ENCODE measurements at places on chromosomes 1 and 21.

DNA sequence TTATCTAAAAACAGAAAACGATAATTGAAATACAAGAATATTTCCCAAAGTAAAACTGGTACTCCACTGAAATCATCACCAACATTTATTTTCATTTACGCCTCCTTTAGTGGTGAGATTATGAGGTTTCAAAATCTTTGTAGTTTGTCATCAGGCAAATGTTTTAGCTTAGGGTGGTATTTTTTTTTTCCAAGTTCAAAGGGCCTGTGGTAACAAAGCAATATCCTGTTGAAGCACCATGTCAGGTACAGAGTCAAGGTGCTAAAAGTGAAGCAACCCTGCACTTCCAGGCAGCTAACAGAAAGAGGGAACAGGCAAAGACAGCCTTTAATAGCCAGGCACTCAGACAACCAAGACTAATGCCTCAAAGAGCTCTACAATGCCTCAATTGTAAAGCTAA lies 89.2 kb downstream of the JAK1 start:
- DNase-seq: no peak

DNA sequence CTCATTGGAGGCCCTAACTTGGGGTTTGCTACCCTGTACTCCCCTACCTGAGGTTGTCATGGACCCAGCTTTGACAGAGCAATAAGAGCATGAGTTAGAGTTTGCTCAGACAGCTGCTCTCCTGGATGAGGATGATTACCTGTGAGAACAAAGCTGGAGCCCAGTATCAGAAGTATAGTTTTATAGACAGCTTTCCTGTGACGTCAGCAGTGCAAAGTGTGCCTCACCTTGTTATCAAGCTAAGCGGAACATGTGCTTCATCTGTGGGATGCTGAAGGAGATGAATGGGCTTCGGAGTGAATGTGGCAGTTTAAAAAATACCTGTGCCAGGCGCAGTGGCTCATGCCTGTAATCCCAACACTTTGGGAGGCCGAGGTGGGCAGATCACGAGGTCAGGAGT lies 5.4 kb upstream of the WDR47 start:
- DNase-seq: no peak

GRCh38 chr1:1908506-1908791 lies 6.6 kb upstream of the CALML6 start:
- no peak for DNase-seq

- DNase-seq: no peak
Observed at GRCh38 chr1:173417563-173417962, 59.6 kb upstream of the PRDX6 start.

GRCh38 chr1:39528082-39528481 lies 36.6 kb downstream of the BMP8A start:
- DNase-seq: no peak

DNA sequence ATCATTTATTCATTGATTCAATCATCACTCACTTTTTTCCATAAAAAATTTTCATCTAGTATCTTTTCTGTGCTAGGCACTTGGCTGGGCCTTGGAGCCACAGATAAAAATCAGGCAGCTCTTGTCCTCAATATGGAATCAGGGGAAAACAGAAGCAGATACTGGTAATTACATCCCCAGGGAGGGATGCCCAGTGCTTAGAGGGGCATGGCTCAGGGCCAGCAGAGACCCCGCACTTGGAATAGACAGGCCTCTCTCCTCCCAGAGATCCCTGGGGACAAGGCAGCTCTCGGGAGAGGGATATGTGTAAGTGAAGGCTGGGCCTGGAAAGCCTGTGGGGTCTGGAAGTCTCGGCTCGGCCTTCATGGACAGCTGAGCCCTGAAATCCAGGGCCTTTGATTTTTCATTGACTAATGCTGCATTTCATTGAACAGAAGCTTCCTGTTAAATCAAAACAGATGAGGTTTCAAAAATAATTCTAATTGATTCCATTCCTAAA lies 180.4 kb downstream of the FOXD2 start:
- no peak for DNase-seq

DNA sequence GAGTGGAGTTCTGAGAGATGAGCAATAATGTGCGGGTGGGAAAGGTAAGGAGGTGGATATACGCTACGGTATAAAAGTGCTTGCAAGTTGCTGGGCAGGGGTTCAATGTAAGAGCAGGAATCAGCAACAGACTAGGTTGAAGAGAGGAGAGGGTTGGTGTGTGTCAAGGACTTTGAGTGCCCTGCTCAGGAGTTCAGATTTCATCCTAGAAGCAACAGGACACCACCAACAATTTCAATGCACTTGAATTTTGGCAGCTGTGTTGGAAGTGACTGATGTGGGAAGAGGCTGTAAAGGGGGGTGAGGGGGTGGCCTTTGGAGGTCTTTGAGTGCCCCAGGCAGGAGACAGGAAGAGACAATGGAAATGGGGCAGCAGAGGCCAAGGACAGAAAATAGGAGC lies 57.3 kb downstream of the RHOU start:
- DNase-seq: no peak

DNA sequence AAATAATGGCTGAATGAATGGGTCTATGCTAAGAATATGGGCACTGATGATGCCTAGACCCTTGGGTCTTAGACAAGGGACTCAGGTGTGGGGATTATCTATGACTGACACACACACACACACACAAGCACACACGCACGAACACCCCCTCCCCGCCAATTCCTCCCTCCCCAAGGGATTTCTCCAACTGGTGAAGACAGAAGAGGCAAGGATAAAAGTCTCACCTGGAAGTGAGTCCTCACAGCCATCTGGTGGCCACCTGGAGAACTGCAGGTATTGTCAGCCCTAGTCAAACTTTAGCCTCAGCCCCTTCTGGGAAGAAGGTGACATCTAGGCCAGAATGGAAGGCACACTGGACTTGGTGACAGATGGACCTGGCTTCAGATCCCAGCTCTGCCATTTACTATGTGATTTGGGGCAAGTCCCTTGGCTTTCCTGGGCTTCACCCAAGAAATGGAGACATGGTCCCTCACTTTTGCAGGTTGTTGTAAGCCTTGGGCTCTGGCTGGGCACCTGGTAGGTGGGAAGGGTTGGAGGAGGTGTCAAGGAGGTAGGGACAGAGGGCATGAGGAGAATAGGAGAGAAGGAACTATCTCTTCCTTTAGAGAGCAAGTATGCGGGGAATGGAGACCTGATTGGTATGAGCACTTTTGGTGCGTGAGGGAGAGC lies 4.0 kb upstream of the GPR3 start:
- DNase-seq: no peak

DNA sequence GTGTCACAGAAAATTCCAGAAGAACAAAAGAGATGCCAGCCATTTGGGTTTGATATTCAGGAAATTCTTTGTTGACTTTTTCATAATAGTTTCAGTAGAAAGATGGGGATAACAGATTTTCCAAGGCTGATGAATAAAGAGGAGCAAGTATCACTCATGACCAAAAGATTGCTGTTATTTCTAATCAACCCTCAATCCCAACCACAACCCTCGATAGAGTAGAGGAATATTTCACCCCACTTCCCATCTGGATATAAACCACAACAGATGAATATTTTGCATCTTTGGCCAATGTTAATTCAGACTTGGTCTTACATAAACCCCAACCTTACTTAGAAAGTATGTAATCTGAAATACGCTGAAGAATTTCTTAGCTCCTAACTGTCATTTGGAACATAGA lies 232.4 kb downstream of the SEC16B start:
- no peak for DNase-seq

- no peak for DNase-seq
Observed at GRCh38 chr21:37415939-37416338, 49.4 kb downstream of the DYRK1A start.

DNA sequence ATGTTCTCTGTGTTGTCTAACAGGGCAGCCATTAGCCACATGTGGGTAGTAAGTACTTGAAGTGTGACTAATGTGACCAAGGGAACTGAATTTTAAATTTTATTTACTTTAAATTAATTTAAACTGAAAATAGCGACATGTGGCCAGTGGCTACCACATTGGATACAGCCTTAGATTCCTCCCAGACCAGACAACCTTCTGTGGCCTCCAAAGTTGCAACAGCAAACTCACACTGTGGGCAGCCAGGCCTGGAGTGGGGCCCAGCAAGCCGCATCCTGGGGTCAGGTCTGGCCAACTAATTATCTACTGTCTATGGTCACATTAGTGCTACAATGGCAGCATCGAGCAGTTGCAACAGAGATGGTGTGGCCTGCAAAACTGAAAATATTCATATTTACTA lies 11.7 kb downstream of the EIF2D start:
- DNase-seq: no peak

DNA sequence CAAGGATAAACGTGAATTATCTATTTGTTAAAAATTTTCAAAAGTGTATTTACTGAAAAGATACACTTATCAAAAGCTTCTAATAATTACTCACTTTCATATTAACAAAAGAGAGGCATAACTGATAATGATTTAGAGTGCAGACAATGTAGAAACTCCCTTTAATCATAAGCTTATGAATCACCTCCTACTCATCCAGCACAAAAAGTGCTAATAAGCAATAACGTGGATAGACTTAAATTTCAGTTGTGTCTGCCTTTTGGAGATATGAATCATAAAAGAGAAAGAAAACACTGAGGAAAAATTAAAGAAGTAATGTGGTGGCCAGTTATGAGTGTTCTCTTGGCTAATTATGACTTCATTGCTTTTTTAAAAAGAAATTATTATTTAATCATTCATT lies 827.6 kb upstream of the B3GALT2 start:
- DNase-seq: no peak

DNA sequence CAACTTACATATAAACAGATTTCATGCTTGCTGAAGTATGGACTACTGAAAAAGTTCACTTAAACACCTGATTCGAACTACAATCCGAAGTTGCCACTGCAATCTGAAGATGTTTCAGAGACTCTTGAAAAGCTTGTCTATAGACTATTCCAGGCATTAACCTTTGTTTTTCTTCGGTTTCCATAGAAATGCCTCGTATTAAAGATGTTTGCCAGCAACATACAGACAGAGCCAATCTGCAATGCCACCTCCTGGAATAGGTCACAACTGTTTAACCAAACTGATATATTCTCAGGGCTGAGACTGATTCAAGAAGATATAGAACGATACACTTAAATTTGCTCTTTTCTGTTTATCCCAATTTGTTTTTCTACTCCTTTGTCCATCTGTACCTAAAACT lies 28.9 kb upstream of the DMRTB1 start:
- no peak for DNase-seq

DNA sequence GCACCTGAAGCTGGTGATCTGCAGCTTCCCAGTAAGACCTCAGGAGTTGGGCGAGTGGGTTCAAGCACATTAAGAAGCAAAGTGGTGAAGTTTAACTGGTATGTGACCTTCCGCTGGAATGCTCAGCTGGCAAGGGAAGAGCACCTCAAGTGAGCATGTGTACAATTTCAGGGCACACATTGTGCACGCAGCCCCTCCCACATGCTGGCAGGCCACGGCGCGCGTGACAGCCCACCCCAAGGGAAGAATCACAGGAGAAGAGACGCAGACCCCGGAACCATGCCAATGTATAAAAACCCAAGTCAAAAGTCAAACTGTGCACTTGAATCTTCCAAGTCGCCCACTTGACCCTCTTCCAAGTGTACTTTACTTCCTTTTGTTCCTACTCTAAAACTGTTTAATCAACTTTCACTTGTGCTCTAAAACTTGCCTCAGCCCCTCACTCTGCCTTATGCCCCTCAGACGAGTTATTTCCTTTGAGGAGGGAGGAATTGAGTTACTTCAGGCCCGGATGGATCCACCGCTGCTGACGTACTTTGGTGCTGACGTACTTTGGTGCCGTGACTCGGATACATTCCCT lies 20.0 kb downstream of the LRRC3 start:
- no peak for DNase-seq

- no peak for DNase-seq
Observed at GRCh38 chr1:117059334-117059677, 820 bp upstream of the TTF2 start.

DNA sequence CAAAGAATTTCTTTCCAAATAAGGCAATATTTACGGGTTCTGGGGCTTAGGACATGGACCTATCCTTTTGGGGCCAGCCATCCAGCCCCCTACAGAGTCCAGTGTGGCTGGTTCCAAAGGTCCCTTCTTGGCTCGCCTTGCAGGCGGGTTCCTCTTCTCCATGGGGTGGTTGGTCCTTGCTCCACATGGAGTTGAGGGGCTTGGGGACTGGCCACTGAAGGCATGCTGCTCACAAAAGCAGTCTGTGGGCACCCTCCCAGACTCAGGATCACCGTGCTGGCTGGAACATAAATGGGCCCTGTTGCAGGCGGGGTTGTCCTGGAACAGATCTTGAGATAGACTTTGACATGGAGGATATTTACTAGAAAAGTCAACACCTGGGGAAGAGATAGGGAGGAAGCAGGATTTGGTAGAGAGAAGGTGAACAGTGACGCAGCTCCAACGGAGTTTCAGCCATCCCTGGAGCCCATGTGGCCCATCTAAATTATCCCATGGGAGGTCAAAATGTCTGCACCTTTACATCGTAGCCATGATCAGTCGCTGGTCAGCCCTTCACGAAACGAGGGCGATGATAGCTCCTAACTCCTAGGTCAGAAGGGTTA lies 39.1 kb upstream of the LRP8 start:
- DNase-seq: no peak

- no peak for DNase-seq
Observed at GRCh38 chr1:201059401-201059800, 35.9 kb upstream of the KIF21B start.

DNA sequence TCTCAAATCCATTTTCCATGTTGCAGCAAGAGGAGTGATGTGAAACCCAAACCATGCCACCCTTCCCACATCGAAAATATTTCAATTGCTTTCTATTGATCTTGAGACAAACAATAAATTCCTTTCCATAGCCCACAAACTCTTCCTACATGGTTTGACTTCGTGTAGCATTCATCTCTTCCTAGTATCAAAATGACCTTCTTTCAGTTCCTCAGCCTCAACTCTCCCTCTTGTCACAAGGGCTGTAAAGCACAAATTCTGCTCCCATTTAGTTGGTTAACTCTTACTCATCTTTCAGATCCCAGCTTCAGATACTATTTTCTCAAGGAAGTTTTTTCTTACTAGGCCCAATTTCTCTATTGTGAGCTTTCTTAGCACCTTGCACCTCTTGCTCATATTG lies 99.0 kb downstream of the ZNF281 start:
- no peak for DNase-seq

GRCh38 chr1:215542301-215542700 lies 24.8 kb upstream of the KCTD3 start:
- no peak for DNase-seq

DNA sequence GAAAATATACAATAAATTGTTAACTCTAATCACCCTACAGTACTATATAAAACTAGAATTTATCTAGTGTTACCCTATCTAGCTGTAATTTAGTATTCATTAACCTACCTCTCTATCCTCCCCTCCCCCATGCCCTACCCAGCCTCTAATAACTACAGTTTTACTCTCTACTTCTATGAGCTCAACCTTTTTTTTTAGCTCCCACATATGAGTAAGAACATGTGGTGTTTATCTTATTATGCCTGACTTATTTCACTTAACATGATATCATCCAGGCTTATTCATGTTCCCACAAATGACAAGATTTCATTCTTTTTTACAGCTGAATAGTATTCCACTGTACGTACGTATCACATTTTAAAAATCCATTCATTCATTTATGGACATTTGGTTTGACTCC lies 46.0 kb upstream of the WARS2 start:
- DNase-seq: no peak

Data from AG08396 (cell line).